ENCODE measurements at places on chromosomes 6 and 20. TPM values are rescaled to one million over a fixed set of nuclear protein-coding genes. Genes with fewer than 3 reads are reported as not detected.

- DNase-seq, result no peak
These were observed 84.2 kb downstream of the TRERF1 start for GRCh38 chr6:42367353-42368011.

DNA sequence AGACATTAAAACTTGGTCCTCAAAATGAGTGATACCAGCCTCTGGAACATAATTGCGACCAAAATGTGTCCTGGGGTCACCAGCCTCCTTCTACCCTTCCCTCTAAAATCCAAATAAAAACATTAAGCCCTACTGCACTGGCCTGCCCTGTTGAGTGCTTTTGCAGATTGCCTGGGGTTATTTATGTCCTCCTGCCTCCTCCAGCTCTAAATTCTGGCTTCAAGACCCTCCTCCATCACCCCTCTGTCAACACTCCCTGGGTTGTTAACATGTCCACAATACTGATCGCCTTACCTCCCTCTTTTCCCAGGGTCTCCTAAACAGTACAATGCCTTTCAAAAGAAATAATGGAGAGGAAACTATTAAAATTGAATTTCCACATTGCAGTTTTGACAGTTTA is 327.5 kb downstream of the NRN1 start:
- DNase-seq, result no peak

GRCh38 chr20:50719328-50719727 is 12.1 kb upstream of the PARD6B start:
- no peak for DNase-seq

DNA sequence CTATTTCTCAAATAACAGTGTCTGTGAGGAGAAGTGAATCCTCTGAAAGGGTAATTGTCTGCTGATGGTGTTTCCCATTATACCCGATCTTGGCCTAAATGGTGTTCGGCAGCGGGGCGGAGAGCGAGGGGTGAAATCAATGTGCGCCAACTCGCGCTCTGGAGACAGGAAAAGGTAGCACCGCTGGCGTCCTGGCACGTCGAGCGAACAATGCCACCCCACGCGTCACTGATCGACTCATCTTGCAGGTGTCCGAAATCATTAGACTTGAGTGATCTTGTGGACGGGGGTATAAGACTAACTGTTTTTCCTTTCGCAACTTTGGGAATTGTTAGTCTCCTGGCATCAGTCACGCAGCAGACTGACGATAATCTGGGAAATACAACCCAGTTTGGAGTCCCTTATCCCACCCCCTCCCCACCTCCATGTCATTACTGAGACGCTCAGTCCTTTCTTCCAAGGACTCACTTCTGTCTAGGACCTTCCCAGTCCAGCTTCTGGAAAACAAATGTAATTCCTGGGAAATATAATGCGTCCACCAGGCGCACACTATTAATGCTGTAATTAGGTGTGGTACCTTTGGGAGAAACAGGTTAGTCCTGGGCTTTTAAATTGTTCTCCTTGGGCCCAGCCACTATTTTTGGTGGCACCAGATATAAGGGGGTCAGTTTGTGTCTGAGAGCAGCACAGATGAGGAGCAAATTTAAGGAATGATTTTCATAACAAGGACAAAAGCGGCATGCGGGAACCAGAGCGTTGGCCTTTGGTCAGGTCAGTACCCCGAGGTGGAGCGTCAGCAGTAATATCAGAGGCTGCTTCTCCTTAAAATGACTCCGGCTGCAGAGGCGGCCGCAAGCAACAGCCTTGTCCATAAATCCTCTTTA is 2.3 kb downstream of the LINC00237 start:
- DNase-seq, result no peak

- no peak for DNase-seq
These were observed 4.3 kb upstream of the RPP21 start for GRCh38 chr6:30340589-30341054.

- no peak for DNase-seq
These were observed 17.5 kb downstream of the ELMO2 start for GRCh38 chr20:46388937-46389336.

GRCh38 chr20:36093025-36093803 is 61.3 kb upstream of the EPB41L1 start:
- DNase-seq, result no peak

DNA sequence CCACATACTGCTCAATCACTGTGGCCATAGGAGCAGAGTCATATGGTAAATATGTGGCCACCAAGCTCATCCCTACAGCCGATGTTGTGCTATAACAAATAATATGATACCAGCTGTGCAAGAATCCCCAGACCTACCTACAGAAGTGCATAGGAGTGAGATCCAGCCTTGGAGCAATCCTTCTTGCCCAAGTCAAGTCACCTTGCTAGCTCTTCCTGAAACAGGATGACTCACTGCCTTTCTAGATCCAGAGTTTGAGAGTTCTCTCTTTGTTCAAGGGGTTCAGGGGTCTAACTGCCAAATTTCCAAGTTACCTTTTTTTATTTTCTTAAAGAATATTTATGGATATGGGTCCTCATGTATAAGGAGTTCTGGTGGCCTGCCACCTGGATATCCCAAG is 195.7 kb upstream of the MAN1A1 start:
- DNase-seq, result no peak

DNA sequence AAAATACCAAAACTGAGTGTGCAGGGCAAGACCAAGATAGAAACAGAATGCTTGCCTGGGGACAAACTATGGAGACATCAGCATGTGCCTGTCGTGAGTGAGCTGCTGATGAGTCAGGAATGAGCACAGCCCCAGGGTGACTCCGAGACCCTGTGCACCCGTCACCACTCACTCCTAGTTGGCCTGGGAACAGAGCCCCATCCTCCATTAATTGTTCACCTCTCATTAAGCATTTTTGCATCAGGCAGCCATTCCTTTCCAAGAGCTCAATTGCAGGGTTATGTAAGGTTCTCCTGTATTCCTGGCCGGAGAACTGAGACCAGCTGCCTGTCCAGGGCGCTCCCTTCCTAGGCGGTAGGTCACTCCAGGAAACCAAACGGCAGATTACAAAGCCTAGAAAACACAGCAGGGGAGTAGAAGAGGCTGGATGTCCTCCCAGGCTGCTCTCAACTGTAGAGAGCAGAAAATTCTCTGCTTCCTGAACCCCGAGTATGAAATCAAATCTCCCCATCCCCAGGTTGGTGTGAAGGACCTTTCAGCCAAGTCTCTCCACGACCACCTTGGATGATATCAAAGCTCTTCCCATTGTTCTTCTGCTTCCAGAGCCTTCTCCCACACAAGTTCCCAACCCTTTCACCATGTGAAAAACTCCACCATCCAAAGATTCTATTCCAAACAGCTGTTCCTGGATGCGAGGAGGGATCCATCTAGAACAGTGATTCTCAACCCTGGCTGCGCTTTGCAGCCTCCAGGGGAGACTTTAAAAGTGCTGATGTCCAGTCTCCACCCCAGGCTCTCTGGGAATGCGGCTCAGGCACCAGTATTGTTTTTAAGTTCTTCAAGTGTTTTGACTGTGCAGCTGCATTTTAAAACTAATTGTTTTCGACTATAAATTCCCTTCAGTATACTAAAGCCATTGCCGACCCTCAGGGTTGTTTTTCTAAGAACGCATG is 532.6 kb upstream of the JARID2 start:
- no peak for DNase-seq

DNA sequence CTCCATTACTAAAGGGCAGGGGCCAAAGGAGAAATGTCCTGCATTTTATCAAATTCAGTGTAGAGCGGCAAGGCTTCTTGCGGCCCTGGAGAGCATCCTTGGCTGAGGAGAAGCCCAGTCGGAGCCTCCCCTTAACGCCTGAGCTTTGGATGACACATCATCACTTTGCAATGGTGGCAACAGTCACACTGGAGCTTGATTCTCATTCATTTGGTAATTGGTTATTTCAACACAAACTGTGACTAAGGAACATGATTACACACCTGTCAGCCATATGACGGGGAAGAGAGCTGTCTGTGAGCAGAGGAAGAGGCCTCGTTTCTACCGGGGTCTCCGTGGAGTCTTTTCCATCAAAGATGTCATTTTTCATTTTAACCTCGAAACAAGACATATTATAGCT is 81.4 kb downstream of the SOBP start:
- no peak for DNase-seq

GRCh38 chr6:3291346-3291745 is 32.6 kb downstream of the PSMG4 start:
- DNase-seq, result no peak

GRCh38 chr20:13035399-13036152 is 26.8 kb downstream of the SPTLC3 start:
- no peak for DNase-seq

Gene MDFI
- 48.5 TPM for total RNA-seq

Gene SLC17A4
- not detected for total RNA-seq

Gene HLA-DMA
- 2.0 TPM for total RNA-seq

Gene BACH2
- 0.58 TPM for total RNA-seq

Gene MTFR2
- total RNA-seq, result 18.6 TPM

Measured in epithelial cell of proximal tubule (primary cell).